ENCODE measurements at places on chromosomes 3 and 15. TPM values are rescaled to one million over a fixed set of nuclear protein-coding genes. Genes with fewer than 3 reads are reported as not detected.

Gene MYZAP
- total RNA-seq = not detected

DNA sequence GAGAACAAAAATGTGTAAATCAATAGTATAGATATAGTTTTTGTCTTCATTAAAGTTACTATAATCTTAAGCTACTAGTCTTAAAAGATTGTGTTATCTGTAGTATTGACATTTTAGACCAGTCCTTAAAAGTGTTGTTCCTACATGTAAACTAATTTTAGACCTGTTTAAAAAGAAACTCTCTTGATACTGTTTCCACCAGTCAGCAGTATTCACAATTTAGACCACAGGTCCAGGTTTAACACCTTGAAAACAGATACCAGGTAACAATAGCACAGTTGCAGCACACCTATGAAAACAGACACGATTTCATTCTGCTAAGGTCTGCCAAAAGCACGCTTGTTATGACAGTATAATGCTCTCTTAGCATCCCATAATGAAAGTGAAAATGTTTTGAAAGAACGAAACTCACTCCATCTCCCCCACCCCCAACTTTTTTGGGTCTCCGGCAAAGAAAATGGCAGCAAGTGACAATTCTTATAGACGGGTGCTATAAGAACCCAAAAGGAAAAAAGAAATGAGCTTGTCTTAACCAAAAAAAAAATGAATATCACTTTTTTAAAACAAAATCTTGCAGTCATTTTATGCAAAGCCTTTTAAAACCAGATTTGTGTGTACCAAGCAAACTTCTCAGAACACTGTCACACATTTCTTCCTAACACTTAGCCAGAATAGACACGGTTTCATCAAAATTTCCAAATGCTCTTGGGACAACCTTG lies 1.6 kb downstream of the EIF4E3 start:
- DNase-seq = no peak

DNA sequence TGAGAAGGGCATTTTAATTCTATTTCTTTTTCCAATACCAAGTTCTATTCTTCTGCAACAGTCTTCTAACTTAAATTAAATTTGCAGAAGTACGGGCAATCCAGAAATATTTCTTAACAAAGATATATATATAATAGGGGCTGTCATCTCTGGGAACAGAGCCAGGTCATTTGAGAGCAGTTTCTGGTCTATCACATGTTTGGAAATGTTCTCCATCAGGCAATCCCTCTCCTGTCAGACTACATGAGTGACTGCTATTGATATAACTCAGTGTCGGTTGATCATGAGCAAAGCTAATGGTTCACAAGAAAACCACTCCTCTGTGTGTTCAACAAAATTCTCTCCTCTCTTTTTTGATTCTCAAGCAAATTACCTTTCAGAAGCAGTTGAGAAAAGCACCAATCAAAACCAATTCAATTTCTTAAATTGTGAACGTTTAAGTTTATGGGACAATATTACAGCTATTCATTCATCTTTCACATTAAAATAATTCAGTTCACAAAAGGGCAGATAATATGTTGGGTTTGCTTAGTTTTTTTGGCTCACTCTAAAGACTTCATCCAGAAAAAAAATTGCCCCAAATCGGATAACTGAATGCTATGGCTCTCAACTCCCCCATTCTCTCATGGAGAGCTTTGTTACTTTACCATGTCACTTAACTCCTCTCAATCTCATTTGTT lies 152.9 kb upstream of the TGFBR2 start:
- DNase-seq = no peak

Gene TM4SF4
- total RNA-seq = not detected

DNA sequence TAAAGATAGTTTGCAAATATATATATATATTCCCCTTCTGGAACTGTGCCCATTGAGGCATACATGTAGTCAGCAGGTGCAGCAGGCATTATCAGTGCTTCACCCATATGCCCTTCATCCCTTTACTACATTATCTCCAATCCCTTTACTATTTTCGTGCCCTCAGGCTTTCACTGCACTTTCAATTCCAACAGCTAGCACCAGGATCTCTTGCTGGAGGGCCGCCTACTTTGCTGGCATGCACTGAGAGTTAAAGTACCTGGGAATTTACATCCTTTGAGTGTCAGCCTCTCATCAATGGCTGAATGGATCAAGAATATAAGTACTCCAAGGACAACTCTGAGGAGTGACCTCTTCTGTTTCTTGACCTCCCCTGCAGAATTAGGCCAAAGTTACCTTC lies 222.1 kb upstream of the CFAP20DC start:
- no peak for DNase-seq

Data from NCI-H460 (cell line).